GM06990 (cell line): ENCODE measurements at places on chromosomes 12 and 14.

DNA sequence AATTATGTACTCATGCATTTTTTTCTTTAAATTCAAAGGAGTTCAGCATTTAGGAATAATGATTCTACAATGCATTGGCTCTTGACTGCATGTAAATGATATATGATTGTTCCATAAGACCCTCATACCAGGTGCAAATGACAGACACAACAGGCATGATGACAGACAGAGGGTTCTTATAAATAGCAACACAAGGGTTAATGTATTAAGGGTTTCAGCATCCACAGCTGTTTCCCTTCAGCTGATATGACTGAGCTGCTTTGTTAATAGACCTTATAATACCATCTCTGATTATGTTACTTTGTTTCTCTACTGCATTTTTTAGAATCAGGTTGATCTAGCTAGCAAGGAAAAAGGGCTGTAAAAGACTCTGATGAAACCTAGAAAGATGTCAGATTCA, 90.8 kb upstream of the TMTC2 start:
- no peak for DNase-seq

DNA sequence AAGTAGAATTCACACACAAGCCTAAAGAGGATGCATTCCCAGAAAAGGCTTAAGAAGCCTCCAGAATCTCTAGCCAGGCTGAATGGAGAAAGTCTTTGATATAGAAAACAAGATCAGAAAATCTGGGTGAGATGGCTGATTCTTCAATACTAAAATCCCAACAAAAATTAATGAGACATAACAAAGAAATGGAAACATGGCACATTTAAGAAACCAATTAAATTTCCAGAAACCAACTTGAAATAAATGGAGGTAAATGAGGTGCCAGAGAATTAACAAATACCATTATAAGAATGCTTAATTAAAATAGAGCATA, 51.9 kb downstream of the CPSF6 start:
- no peak for DNase-seq

- no peak for DNase-seq
Measured at GRCh38 chr12:66050610-66051009, 79.9 kb downstream of the LLPH start.

DNA sequence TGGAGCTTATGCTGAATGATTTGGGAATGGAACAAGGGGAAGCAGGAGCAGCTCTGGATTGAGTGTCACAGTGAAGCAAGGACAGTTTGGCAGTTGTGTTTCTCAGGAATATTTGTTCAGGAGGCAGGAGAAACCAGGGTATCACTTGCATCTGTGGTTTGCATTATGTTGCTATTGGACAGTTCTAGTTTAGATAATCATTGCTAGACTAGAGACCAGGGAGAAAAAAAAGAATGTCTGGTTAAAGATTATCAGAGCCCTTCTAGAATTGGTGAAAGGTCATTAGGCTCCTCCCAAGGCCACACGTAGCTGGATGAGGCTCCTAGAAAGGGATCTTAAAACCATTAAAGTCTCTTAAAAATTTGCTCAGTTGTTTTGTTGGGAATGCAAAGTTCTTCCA, 17.0 kb upstream of the SRSF5 start:
- no peak for DNase-seq
